AG20443 (cell line): ENCODE measurements at places on chromosomes 4 and X.

DNA sequence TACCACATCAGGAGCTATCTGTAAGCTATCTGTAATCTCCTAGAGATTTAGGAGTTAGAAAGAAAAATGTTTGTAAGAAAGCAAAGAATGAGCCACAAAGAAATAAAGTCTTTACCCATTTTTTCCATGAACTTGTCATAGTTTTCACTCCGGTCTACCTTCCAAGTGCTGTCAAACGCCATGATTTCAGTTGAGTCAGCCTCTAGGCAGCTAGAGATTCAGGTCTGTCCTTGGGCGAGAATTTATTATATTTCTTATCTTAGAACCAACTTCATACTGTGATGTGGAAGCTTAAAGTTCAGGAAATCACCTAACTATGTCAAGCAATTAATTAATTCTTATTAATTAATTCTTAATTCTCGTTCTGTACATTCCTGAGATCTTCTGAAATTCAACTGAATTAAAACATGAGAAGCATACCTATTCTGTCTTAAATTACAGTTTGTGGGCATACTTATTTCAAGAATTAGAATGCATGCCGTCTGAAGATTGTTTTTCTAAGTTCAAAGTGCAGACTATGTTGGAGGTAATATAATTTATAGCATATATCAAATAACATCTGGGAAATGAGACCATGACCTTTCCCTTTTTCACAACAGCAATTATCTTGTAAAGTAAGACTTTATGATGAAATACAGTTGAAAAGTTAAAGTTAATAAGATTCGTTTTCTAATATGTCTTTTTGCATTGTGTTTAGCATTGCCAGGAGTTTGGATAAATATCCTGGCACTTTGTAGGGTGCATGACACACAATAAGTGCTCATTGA is at the start of gene FABP2:
Gene FABP2 (minus strand): TSS at position 218 of the 767 bp plus-strand sequence. CDS start 36 bp downstream, at position 182.
- DNase-seq, result no peak

DNA sequence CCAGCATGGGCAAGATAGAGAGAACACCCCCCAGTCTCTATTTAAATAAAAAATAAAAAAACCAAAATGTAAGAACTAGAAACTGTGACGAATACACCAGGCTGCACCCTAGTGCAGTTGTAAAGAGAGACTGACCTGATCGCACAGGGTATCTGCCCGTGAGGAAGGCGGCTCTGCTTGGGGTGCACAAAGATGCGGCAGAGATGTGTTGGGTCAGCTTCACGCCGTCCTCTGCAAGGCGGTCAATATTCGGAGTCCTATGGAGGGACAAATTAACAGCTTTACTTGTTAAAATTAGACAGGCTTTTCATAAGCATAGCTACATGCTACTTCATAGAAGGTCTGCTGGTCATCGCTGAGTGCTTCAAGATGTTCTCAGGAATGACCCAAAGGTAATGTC is 26.1 kb upstream of the ARSD start:
- DNase-seq, result no peak

DNA sequence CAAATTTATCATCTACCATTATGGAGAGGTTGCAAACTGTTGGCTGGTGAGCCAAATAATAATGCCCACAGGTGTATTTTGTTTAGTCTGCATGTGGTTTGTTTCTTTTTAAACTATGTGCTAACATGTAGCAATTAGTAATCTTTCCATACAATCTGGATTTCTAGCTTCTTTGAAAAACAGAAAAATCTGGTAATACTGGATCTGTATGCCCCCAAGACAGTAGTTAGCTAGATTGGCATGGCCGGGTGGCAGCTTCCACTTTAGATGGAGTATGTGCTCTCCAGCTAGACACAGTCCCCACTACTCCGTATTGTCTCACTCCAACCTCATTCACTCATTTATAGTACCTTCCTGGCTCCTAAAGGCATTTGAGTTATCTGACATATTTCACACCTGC is 91.3 kb downstream of the NHSL2 start:
- DNase-seq, result no peak

DNA sequence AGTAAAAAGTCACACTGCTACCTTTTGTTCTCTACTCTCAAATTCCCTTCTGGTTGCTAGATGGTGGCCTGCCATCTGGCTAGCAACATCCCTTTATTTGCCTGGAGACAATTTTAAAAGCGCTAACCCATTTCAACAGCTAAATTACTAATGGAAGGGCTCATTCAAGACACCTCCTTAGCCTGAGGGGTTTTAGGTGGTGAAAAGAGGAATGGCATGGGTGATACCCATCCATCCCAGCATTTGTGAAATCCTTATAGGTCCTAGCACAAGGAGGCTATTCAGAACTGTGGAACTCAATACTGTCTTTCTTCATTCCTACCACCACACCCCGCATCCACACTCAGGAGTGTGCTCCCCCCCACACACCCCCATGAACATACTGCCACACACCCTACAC is 33.5 kb downstream of the ARHGEF9 start:
- DNase-seq, result no peak

DNA sequence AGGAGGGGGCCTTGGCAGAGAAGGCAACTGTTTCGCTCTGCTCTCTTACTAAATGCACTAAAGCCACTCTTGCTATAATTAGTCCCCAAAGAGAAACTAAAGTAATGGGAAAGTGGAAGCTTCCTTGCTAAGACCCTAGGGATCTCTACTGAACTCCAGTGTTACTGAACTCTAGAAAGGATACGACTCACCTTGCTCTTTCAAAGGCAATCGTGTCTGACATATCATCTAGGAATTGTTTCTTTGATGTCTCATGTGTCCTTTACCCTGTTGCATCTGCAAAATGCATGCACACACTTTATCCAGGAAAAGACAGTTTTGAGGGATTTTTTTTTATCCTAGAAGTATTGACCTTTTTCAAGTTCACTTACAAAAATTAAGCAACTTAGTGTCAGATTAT is 148.1 kb upstream of the FAM9B start:
- no peak for DNase-seq

DNA sequence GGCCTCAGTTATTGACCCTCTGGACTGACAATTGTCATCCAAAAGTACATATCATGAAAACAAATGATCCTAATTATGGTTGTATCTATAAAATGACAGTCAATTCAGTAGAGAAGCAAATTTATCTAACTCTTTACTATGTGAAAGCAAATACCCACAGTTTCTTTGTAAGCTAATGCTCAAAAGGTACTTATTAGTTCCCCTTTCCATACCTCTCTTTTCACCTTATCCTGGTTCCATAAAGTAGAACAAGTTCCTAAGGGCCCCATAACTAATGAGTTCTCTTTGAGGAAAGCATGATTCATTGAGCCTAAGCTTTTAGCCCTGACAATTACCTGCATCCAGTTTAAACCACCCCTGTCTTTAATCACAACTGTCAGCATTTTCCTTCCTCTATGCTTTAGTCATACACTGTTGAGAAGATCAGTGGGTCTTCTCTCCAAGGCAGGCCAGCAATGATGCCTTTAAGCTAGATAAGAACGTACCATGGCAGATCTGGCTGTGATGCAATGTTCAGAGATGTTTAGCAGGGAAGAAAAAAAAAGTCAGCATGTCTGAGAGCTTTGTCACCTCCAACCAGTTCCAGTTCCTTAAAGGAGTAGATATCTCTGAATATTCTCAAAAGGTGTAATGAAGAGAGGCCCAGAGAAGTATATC is 179.7 kb upstream of the RASGEF1B start:
- no peak for DNase-seq
